Activated T-cell treated with anti-CD3 and anti-CD28 coated beads for 24 hours (primary cell): ENCODE measurements at places on chromosomes 5 and 9.

- DNase-seq = no peak
Observed at GRCh38 chr5:168740092-168740800, 161.1 kb upstream of the PANK3 start.

GRCh38 chr9:104970271-104970987 is 42.5 kb upstream of the ABCA1 start:
- DNase-seq = no peak

GRCh38 chr5:5005353-5005752 is 134.8 kb upstream of the ADAMTS16 start:
- no peak for DNase-seq

DNA sequence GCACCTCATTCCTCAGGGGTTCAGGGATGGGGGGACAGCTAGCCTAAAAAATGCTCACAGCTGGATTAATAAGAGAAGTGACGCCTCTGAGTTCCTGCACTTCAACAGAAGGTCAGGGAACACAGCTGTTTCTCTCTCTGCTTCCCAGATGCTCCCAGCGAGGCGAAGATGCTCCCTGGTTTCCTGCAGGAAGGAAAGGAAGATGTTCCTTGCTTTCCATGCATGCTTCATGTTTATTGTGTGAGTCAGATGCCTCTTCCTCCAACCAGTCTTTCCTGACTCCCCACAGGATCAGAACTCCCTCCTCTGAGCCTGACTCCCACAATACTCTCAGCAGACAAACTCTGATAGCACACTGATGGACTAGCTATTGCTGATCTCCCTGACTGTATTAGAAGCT is 71.9 kb downstream of the MFAP3 start:
- DNase-seq = no peak
